ENCODE measurements at places on chromosomes 12 and 14.

DNA sequence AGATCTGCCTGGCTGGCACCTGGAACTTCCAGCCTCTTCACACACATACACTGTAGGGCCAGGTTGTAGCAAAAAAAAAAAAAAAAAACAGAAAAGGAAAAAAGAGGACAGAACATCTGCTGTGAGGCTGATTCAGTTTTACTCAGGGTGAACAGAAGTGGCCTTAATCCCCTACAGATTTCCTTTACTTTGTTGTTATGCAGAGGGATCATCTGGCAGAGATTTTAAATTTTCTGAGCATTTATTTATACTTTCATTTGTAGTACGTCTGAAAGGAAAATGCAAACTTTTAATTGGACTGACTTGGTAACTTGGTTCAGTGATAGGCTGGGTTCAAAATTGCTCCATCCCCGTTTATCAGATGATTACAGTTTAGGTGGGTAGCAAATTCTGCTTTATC is 50.8 kb upstream of the PRICKLE1 start:
- DNase-seq, result no peak

DNA sequence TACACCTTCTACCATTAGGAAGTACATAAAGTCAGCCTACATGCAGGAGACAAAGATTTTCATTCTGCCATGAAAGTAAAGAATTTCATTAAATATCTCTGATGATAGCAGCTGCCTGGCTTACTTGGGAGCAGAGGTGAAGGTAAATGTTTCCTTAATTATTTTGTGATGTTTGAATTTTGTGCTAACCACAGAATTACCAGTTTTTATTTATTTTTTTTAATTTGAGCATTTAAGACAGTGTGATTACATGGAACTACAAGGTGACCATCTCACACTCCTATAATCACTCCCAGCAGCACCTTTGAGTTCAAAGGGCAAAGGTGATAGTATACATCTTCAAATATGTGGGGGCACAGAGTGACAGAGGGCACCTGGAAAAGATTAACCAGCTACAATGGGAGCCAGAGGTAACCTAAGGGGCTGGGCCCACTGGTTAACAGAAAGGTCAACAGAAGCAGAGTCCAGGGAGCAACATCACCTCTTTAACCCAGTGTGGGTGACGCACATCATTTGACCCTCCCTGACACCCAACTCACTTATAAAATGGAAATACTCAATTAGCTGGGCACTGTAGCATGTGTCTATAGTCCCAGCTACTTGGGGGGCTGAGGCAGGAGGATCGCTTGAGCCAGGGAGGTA is 65.0 kb downstream of the GCH1 start:
- DNase-seq, result no peak

- no peak for DNase-seq
Observed at GRCh38 chr14:84482256-84483071, 1047.5 kb upstream of the FLRT2 start.

DNA sequence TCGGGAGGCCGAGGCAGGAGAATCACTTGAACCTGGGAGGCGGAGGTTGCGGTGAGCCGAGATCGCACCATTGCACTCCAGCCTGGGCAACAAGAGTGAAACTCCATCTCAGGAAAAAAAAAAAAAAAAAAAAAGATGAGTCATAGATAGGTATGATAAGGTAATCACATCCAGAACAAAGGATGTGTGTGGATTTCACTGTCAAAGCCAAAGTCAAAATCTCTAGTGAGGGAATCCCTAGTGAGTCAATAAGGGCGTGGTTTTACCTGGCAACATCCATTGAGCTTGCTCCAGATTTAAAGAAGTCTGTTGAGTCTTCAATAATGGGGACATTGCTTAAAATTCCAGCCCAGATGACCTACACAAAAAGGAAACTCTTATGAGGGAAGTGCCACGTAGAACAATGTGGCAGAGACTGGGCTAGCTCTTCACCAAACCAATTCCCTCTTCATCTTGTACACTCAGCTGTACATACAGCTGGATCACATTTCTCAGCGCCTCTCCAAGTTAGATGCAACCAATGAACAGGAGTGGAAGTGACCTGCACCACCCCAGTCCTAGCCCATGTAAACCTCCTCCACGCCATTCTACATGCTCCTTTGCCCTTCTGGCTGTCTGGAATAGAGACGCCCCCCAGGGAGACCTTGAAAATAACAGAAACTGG is 23.4 kb downstream of the ALDH1L2 start:
- no peak for DNase-seq

DNA sequence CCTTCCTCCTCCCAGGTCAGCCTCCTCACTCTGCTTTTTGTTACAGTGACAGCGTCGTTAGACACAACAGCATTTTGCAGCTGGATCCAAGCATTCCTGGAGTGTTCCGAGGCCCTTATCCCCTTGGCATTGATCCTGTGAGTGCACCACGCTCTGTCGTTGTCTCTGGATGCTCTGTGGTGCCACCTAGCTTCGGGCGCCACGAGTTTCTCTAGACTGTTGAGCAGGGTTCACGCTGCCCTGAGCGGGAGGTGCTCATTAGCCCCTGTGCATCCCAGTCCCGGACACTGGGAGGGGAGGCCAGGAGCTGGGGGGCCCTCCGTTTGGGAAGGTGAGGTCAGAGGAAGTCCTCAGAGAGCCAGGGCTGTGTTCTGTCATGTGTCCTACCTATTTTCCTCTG is 17.3 kb upstream of the DNAH10 start:
- DNase-seq, result no peak
